Activated naive CD8-positive, alpha-beta T cell treated with anti-CD3 and anti-CD28 coated beads, Interleukin-2, amount 10 ng/mL, durations not matched to agents 7 days and 5 days (primary cell): ENCODE measurements at places on chromosomes 3 and 15. TPM values are rescaled to one million over a fixed set of nuclear protein-coding genes. Genes with fewer than 3 reads are reported as not detected.

The KLF15 gene
- total RNA-seq = 0.22 TPM

The ECE2 gene
- total RNA-seq = not detected

The ARPP19 gene
- 155 TPM for total RNA-seq

The GPR27 gene
- 0.28 TPM for total RNA-seq

The AADACL2 gene
- not detected for total RNA-seq

The UBAP1L gene
- total RNA-seq = 7.2 TPM

The C2CD4A gene
- not detected for total RNA-seq

The SPINK8 gene
- not detected for total RNA-seq

The C3orf80 gene
- not detected for total RNA-seq

The MYH15 gene
- total RNA-seq = 0.17 TPM

The P2RY1 gene
- total RNA-seq = 0.28 TPM

The CATSPER2 gene
- total RNA-seq = 2.0 TPM

The LRIG1 gene
- 17.9 TPM for total RNA-seq

The GCSAM gene
- total RNA-seq = 14.6 TPM

The PLSCR4 gene
- total RNA-seq = not detected

The C15orf62 gene
- total RNA-seq = 2.4 TPM
